ENCODE measurements at places on chromosomes 11 and 22.

DNA sequence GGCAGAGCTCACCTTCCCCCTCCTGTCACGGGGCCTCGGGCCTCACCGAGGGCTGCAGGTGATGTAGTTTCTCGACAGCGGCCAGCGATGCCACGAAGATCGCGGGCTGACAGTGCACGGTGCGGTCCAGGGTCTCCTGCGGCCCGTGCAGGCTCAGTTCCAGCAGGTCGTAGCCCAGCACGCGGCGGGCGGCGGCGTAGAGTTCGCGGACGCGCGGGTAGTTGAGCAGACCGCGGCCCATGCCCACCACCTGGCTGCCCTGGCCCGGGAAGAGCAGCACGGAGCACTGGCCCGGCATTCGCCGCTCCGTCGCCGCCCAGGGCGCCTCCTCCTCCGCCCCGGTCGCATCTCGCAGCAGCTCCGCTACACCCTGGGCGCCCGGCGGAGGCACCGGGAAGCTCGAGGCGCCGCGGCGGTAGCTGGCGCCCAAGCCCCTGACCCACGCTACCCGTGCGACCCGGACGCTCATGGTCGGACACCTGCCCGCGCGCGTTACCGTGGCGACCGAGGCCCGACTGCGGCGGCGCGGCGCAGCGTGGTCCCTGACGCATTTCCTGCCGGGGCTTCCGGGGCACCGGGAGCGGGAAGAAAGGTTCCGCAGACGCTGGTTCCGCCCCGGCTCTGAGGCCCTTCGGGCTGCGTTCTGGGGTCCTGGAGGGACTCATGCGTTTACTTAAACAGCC is at the start of gene MCAT:
TSS of gene MCAT (minus strand) at position 519 of the 683 bp plus-strand sequence. CDS start at position 469, 50 bp downstream.
- H3K4me1 ChIP-seq = peaks cover 14% of the 10 kb centered on the region
- H3K36me3 ChIP-seq = peaks cover 14% of the 10 kb centered on the region
- peak; percentile 91 for DNase-seq
- H3K4me3 ChIP-seq = peak within 1 kb of the TSS; percentile 87

DNA sequence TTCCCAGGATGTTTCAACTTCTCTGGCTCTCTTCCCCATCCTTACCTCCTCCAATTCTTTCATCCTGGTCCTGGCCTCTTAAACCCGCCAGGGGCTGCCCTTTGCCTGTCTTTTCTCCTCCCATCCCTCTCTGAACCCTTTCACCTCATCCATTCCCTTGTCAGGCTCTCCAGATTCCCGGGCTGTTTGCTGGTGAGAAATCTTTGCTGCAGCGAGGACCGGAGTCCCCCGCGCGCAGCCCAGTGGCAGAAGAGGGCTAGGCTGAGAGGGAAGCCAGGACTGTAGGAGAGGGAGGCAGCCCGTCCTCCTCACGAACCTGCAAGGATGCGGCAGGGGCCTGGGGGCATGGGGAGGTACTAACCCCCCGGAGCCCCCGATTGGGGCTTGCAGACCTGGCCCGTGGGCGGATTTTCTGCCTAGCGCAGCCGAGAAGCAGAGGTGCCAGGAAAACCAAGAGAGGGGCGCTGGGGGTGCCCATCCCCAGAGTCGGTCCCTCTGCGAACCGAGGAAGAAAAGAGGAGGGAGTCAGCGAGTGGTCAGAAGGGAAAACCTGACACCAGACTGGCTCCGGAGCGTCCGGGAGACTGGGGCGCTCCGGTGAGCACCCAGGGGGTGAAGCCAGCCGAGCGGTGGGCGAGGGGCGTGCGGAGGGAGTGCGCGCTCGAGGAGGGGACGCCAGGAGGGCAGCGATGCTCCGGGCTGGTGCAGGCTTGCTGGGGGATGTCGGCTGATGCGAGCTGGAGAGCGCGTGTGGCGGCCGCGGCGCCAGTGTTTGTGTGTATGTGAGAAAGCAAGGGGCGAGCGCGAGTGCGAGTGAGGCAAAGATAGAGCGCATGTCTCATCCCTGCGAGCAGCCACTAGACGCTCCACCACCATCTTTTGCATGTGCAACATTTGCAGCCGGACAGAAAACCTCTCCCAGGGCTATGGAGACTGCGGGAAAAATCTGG is at the start of gene GRIA4:
TSS of gene GRIA4 (plus strand) at position 242 of the 950 bp plus-strand sequence. CDS start 925 bp downstream, outside the sequence.
- peaks cover 45% of the 10 kb centered on the region for H3K27me3 ChIP-seq
- DNase-seq = no peak
- H3K4me1 ChIP-seq = no peaks in the 10 kb centered on the region
- H3K4me3 ChIP-seq = no peak within 1 kb of the TSS

DNA sequence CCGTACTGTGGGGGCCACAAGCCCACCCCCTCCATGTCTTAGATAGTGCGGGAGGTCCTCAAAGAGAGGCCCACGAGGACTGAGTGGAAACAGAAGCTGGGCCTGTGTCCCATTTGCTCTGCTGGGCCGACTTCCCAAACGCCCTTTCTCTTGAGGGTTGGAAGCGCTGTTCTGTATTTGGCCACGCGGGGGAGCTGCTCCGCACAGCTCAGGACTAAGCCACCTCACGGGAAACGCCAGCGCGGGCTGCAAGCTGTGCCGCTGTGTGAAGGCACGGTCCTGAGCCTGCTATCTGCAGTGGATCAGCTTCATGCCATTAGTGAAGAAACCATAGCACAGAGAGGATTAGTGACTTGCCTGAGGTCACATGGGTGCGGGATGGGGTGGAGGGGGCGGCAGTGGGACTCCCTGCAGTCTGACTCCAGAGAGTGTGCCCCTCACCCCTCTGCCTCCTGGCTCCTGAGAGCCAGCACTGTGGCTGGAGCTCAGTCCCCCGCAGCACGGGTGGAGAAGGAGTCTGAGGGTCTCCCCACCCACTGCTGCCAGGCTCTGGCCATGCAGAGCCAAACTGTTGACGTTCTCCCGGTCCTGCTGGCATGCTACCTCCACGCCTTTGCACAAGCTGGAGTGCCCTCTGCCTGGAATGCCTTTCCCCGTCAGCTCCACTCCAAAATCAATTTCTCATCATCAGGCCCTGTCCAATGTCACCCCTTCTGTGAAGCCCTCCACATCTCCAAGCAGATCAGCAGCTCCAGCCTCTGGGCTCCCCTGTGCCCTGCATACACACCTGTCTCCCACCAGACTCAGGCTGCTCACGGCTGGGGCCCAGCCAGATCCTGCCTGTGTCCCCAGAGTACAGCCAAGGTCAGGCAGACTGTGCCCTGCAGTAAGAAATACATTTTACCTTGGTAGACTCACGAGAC is 51.5 kb upstream of the LRRC32 start:
- H3K27me3 ChIP-seq = peaks cover 24% of the 10 kb centered on the region
- DNase-seq = peak; percentile 62
- peaks cover 5% of the 10 kb centered on the region for H3K4me1 ChIP-seq
- H3K27ac ChIP-seq = no peak overlapping the region
- H3K36me3 ChIP-seq = no peaks in the 10 kb centered on the region

DNA sequence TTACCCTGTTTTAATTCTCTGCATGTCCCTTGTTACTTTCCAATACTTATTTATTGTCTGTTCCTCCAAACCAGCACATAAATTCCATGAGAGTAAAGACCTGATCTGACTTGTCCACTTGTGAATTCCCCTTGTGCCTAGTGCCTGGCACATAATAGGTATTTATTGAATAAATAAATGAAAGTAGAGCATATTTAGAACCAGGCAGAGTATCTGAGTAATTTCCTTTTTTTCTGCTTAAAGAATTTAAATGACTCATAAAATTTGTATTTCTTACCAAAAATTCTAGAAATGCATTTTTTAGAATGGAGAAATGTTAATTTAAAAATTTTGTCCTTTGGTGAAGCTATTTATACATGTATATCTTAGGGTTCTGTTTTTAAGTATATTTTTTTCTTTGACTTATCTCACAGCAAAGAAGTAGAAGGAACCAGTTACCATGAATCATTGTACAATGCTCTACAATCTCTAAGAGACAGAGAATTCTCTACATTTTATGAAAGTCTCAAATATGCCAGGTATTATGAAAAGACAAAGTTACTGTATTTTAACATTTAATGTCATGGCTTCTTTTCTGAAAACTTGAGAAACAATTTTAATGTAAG is 96.8 kb downstream of the ATM start:
- H3K4me1 ChIP-seq = no peaks in the 10 kb centered on the region
- H3K27ac ChIP-seq = no peak overlapping the region
- peaks cover 50% of the 10 kb centered on the region for H3K36me3 ChIP-seq
- no peak for DNase-seq

DNA sequence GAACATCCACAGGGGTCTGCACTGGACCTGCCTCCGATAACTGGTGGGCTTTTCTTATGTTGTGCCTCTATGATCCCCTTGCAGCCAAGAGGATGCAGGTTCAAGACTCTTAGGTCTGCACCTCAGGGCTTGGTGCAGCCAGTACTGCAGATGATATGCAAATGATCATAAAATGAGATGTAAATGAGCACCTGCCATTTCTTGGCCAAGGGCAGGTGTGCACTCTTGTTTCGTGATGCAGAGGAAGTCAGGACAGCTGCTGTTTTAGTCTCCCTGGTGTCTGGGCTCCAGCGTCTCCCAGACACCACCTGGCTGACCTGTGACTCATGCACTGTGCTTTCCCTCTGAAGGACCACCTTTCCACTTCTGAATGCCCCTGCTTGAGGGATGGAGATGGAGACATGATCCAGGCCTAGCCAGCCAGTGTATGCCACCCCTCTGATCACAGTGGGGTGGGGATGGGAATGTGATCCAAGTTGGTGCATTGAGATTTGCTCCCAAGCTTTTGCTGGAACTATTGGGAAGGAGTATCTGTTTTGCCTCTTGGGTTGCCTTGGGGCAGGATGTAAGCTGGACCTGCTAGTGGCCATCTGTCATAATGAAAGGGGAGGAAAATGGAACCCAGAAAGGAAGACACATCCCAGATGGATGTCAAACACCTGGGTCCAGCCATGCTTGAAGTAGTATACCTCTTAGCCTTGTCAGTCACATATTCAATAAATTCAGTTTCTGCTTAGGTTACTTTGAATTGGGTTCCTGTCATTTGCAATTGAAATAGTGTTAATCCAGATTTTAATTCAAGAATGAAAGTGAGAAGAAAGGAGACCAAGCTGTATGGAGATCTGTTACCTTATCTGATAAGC is 3.3 kb upstream of the KCNJ11 start:
- peaks cover 1% of the 10 kb centered on the region for H3K4me1 ChIP-seq
- no peak for DNase-seq
- peaks cover 22% of the 10 kb centered on the region for H3K27me3 ChIP-seq

GRCh38 chr11:34624069-34624468 is 3.2 kb downstream of the EHF start:
- no peaks in the 10 kb centered on the region for H3K36me3 ChIP-seq
- no peaks in the 10 kb centered on the region for H3K4me1 ChIP-seq
- H3K27ac ChIP-seq = no peak overlapping the region
- H3K4me3 ChIP-seq = no peak overlapping the region

GRCh38 chr11:65390996-65391395 is 4.6 kb downstream of the FRMD8 start:
- DNase-seq = no peak
- no peak overlapping the region for H3K4me3 ChIP-seq
- H3K4me1 ChIP-seq = peaks cover 18% of the 10 kb centered on the region
- H3K27me3 ChIP-seq = no peaks in the 10 kb centered on the region

GRCh38 chr11:108617055-108617454 is 23.5 kb upstream of the EXPH5 start:
- H3K4me3 ChIP-seq = no peak overlapping the region
- peaks cover 7% of the 10 kb centered on the region for H3K4me1 ChIP-seq
- peaks cover 27% of the 10 kb centered on the region for H3K27me3 ChIP-seq
- no peaks in the 10 kb centered on the region for H3K36me3 ChIP-seq

DNA sequence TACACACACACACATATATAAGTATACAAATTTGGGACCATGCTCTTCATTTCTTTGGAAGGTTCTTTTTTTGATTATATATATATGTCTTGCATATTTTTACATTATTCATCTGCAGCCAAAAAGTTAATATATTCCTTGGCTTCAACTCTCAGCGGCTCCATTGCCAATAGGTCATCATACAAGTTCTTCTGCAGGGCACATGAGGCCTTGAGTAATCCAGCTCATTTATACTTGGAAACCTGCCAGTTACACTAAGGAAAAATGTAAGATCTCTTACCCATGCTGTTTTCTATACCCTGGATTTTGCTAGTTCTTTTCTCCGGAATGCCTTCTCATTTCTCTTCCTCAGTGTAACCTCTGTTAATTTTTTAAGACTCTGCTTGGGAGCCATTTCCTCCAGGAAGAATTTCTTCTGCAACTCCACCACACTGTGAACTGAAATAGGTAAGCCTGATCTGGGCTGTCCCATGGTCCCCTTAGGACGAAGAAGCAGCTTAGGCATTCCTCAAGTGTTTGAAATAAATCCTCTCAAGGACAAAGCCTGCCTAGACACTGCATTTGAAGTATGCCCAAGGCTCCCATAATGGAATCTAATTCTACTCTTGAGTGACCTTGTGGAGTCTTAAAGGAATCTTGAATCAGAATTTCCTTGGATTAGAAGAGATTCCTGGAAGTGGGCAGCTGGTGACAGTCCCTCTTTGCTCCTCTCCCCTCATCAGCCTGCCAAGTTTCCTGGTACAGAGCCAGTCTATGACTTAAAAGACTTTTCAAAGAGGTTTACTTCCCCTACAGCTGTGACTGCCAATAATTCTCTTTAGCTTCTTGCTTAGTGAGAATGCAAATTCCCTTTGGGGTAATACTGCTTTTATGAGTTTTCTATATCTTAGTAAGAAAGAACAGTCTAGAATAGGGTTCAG is 182.8 kb downstream of the C11orf87 start:
- no peak overlapping the region for H3K4me3 ChIP-seq
- H3K27ac ChIP-seq = no peak overlapping the region
- H3K27me3 ChIP-seq = no peaks in the 10 kb centered on the region
- no peaks in the 10 kb centered on the region for H3K36me3 ChIP-seq
- DNase-seq = no peak

DNA sequence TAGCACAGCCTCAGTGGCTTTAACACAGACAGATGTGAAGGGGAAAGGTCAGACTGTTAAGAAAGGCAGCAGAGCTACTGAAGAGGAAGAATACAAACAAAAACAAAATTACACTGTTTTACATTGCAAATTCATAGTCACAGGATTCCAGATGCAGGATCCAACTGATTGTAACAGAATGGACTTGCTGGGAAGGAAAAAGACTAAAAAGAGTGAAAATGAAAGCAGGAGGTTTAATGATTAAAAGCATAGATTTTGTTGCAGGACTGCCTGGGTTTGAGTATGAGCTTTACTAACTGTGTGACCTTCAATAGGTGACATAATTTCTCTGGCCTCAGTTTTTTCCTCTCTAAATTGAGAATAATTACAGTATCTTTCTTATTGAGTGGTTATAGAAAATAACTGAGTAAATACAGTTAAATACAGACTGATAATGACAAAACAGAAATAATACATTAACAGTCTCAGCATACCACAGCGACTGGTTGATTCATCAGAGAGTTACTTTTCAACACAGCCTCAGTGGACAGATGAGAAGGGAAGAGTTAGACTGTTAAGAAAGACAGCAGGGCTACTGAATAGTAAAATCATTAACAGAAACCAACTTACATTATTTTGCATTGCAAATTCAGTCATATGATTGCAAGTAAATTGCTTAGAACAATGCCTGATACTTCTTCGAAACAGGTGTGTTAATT is 704.2 kb upstream of the TENM4 start:
- H3K4me3 ChIP-seq = no peak overlapping the region
- no peak overlapping the region for H3K27ac ChIP-seq
- no peaks in the 10 kb centered on the region for H3K27me3 ChIP-seq
- H3K4me1 ChIP-seq = no peaks in the 10 kb centered on the region
- H3K36me3 ChIP-seq = no peaks in the 10 kb centered on the region
- no peak for DNase-seq

- H3K4me3 ChIP-seq = no peak overlapping the region
- no peak overlapping the region for H3K27ac ChIP-seq
- DNase-seq = peak; percentile 87
- no peaks in the 10 kb centered on the region for H3K27me3 ChIP-seq
- H3K4me1 ChIP-seq = peaks cover 7% of the 10 kb centered on the region
These were observed 19.6 kb downstream of the C22orf23 start for GRCh38 chr22:37933711-37934376.

GRCh38 chr11:94199136-94200130 is 70.8 kb downstream of the PANX1 start:
- H3K36me3 ChIP-seq = no peaks in the 10 kb centered on the region
- H3K27ac ChIP-seq = no peak overlapping the region
- no peak for DNase-seq
- H3K4me3 ChIP-seq = no peak overlapping the region
- H3K27me3 ChIP-seq = no peaks in the 10 kb centered on the region

Measured in T-helper 2 cell treated with Interferon-gamma antibody and Interleukin-4, amounts not matched to agents 5 μg/mL and 100 μg/mL, for 36 hours (primary cell).